ENCODE measurements at places on chromosomes 13 and 19.

- DNase-seq = peak; percentile 68
Measured at GRCh38 chr19:12676384-12676792, 5.3 kb downstream of the DHPS start.

GRCh38 chr19:36032251-36033104 is at the start of gene CLIP3:
Gene CLIP3, minus strand, starts transcription at chr19:36032873. Its CDS starts 516 bp downstream, at chr19:36032357.
- DNase-seq = no peak

DNA sequence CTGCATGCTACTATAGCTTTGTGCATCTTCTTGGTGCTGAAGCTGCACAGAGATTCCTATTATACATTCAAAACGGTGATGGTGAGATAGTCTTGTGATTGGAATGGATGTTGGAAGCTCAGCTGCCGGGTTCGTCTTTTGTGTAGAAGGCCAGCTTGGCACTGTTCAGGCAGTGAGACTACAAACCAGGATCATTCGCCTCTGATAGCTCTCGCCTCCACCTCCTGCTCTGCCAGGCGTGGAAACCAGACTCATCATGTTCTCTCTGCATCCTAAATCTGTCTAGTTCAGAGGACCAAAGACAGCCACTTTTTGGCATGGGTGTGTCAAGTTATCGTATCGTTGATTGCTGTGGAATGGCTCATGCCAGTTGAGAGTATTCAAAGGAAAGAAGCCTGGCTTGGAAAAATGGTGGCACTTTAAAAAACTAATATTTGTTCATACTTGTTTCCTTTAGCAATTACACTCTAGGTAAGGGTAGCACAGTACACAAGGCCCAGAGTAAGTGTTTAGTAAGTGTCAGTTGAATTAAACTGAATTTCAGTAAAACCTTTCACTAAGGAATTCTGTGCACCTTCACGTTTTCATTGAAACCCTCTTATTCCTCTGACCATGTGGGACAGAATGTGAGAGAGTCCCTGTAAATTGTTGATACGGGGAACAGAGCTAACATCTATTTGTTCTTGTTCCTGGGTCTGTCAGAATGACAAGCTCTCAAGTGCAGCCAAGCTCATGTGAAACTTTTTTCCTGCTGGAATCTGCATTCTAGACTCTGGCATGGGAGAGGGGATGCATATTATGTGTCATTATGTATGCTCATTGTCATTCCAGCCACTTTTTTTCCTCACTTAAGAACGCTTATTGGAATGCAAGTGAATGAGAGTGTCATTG is 69.8 kb downstream of the DPY19L3 start:
- no peak for DNase-seq

GRCh38 chr19:33395561-33396550 is 22.3 kb downstream of the CEBPG start:
- DNase-seq = no peak

GRCh38 chr13:33931397-33932311 is 113.7 kb downstream of the RFC3 start:
- DNase-seq = no peak

DNA sequence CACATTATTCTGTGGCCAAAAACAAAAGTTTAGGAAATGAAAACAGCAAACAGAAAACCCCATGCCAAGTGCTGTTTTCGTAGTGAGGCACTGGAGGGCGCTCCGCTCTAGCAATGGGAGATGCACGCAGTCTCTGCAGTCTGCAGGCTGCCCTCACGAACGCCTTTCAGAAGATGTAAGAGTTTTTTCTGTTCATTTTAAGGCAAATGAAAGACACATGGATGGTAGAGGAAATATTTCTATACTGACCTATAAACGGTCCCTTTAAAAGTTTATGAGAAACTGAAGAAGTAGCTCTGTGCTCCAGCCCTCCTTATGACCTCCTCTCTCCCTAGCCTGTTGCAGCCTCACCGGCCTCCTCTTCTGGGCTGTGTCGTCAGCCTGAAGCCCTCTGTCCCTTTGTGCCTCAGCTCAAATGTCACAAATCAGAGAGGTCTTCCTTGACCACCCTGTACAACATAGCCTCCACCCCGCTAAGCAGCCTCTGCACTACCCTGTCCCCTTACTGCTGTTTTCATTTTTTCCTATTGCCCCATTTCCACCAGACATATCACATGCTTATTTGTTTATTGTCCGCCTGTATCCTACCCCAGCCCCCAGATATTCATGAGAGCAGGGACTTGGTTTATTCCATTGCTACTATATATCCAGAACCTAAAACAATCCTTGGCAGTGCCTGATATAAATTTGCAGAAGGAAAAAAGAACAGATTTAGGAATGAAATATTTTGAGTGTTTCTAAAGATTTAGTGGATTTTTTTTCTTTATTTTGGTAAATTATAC is 116.4 kb downstream of the TM9SF2 start:
- no peak for DNase-seq

GRCh38 chr13:70842062-70842644 is 733.9 kb upstream of the KLHL1 start:
- DNase-seq = no peak

DNA sequence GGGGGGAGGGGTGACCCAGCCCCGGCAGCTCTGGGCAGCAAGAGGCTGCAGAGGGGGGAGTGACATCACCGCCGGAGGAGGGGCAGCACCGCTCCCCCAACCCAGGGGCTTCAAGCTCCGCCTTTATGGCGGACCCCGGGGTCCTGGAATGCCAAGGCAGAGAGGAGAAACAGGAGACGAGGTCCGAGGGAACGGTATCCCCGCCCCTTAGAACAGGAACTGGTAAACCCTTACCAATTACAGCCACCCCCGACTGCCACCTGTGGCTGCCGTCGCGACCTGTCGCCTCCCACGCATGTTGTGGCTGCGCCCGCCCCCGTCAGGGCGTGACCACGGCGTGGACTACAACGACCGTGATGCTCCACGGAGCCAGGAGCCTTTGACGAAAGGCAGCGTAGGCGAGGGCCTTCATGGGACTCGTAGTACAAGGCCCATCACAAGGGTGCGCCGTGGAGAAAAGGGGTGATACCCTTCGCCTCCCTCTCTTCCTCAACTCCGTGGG is 4.1 kb upstream of the KCNC3 start:
- DNase-seq = peak; percentile 81

DNA sequence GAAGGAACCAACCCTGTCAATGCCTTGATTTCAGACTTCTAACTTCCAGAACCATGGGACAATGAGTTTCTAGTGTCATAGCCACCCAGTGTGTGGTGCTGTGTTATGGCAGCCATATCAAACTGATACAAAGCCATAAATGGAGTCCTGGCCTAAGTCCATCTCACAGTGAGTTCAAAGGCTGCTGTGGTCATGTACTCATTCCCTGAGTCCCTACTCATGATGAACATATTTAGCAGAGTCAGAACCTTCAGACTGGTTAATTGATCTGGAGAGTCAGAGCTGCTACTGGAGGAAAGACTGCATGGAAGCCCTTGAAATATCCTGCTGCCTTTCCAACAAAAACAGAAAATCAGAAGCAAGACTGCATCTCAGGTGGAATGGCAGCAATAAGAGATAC is 39.2 kb upstream of the CSNK1A1L start:
- DNase-seq = no peak

GRCh38 chr19:42191855-42192254 is 25.6 kb downstream of the DEDD2 start:
- no peak for DNase-seq

GRCh38 chr19:18262917-18263316 is 11.3 kb downstream of the IQCN start:
- DNase-seq = no peak

GRCh38 chr13:97583907-97584497 is 150.0 kb downstream of the RAP2A start:
- DNase-seq = no peak

GRCh38 chr19:1970003-1970805 is 29.2 kb downstream of the CSNK1G2 start:
- no peak for DNase-seq

GRCh38 chr13:43113603-43114002 is 90.2 kb downstream of the DNAJC15 start:
- DNase-seq = no peak

DNA sequence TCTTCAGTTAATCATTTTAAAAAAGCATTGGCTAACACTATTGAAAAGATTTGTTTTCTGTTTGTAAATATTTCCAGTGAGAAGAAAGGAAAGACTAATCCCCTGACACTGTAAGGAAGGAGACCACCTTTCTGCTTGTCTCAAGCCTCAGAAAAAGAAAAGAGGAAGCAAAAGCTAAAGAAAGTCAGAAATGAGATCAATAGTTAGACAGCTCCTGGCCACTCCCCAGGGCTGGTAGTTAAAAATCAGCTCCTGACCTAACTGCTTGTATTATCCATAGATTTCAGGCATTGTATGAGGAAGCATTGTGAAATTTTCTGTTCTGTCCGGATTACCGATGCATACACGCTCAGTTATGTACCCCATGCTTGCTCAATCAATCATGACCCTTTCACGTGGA is 76.6 kb downstream of the ZNF486 start:
- no peak for DNase-seq

DNA sequence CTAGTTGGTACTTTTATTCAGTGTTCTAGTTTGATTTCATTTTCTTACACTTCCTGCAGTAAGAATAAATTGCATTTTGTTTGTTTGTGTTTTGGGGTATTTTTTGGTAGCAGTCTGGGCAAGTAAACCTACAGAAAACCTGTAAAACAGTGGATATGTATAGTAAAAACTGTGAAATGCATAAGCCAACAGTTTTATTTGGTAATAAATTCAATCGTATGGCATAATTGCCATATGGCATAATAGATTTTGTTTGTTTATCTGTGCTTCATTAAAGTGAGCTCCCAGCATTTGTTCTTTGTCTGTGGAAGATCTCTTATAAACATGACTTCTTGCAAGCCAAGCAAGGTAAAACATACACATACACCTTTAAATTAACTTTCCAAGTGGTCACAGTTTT is 111.9 kb downstream of the PCDH9 start:
- no peak for DNase-seq

DNA sequence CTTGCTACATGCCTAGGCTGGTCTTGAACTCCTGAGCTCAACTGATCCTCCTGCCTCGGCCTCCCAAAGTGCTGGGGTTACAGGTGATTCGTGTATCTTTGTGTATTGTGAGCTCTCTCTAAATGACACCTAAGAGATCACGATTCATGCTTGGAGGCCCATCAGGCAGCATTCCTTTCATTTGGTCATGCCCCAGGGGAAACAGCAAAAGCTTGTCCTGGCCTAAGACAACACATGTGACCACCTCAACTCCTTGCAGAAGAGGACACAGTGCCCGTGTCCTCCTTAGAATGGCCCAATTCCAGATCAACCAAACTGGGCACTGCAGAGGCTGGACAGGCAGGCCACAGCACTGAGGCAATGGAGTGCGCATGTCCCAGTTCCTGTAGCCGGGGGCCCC is 32.5 kb downstream of the ZC3H4 start:
- no peak for DNase-seq

DNA sequence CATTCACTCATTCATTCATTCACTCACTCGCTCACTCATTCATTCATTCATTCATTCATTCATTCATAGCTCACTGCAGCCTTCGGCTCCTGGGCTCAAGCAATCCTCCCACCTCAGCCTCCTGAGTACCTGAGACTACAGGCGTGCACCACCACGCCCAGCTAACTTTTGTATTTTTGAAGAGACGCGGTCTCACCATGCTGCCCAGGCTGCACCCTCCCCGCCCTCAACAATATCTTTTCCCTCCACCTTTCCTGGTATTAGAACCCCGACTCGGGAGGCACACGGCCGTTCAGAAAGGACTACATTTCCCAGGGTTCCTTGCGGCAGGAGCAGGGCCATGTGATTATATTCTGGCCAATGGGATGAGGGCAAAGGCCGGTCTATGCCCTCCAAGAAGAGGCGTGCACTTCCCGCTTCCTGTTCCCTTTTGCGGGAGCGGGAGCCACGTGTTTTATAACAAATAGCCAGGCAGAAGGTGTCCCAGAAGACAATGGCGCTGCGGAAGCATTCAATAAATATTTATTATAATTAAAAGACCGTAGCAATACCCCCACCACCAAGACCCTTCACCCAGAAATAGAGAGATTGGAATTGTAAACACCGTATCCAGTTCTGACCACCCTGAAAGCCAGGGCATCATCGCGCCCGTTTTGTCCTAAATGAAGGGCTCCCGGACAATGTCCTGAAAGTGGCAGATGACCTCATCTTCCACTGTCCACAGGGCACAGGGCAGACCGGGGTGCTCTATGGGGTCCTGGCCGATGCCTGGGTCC is 15.9 kb downstream of the TICAM1 start:
- no peak for DNase-seq

- no peak for DNase-seq
Measured at GRCh38 chr19:1360818-1361461, 22.8 kb upstream of the NDUFS7 start.

DNA sequence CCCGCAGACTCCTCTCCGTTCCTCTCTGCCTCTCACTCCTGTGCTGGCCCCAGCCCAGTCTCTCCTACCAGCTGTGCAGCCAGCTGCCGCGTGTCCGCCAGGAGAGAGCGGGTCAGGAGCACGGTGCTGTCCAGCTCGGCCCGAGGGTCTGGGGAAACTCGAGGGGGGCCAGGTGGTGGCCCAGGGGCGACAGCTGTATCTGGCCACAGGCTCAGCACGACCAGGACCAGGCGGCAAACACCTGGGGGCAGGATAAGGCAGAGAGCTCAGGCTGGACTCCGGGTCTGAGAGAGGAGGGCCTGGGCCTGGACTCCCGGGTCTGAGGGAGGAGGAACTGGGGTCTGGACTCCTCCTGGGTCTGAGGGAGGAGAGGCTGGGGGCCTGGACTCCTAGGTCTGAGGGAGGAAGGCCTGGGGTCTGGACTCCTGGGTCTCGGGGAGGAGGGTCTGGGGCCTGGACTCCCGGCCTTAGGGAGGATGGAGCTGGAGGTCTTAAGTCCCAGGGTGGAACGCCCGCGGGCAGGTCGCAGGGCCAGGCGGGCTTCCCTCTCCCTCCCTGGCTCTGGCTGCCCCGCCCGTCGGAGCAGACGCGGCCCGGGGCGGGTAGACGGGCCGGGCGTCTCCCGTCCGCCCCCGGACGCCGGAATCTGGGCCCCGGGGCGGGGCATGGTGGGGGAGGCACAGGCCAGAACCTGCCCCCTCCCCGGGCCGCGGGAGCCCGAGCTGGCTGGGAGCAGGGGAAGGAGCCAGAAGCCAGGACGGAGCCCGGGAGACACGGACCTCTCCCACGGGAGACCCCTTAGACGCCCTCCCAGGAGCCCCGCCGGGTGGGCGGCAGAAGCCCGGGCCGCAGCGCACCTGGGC is 1.3 kb downstream of the IL11 start:
- no peak for DNase-seq

- DNase-seq = no peak
Measured at GRCh38 chr19:6118043-6118442, 7.7 kb upstream of the RFX2 start.

DNA sequence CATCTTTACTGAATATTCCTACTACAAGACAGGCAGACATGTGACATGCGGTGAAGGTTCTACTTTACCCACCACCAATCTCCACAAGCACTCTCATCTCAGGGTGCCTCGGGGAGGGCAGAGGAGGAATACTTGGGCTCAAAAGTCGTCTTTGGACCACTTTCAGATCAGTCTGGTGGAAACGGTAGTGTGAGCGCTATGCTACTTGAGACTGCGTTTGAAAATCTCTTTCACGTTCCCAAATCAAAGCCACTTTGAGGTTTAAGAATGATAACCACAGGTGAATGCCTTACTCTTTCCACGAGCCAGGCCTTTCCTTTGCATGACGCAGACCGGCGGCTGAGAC is 1.5 kb upstream of the SOX1 start:
- DNase-seq = no peak

- DNase-seq = no peak
Measured at GRCh38 chr13:80137994-80138393, 202.9 kb downstream of the SPRY2 start.

Measured in stimulated activated CD8-positive, alpha-beta memory T cell treated with anti-CD3 and anti-CD28 coated beads, Interleukin-2, amount 100 ng/mL, for 1 hour (primary cell).